ENCODE measurements at places on chromosomes 5 and 9.

DNA sequence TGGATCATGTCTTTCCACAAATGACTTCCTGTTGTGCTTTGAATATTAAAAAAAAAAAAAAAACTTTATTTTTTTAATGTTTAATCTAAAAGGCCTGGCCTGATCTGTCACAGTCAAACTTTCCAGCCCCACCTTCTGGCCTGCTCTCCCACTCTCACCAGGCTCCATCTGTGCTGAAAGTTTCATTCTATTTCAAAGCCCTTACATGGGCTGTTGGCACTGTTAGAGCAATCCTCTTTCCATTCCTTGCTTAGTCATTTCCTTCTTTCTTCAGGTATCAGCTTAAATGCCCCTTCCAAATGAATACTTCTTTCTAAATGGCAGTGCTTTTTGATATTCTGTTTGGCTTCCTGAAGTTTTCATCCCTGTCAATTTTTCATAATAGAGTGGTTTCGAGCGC is 1104.8 kb upstream of the C9orf72 start:
- DNase-seq = no peak

GRCh38 chr5:76384705-76385104 is 18.4 kb upstream of the IQGAP2 start:
- no peak for DNase-seq

- no peak for DNase-seq
These were observed 178.0 kb downstream of the RFK start for GRCh38 chr9:76216161-76216649.

- DNase-seq = no peak
These were observed 67.9 kb upstream of the LPAR1 start for GRCh38 chr9:111106202-111106601.

GRCh38 chr5:125399885-125400284 is 653.4 kb upstream of the ZNF608 start:
- no peak for DNase-seq

DNA sequence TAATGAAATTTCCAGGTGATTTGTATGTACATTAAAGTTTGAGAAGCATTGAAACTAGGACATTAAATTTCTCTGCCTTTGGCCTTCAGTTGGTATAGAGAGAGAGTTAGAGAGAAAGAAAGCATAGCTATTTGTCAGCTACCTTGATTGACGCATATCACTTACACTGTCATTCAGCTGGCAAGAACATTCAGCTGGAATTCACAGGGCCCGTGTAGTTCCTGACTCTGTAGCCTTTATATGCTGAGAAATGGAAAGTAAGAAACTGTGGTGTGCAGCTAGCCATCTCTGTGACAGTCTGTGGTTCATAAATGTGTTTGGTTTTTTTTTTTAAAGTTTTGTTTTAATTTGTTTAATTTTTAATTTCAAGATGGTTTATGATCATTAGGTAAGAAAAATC is 58.9 kb downstream of the DMXL1 start:
- DNase-seq = no peak

GRCh38 chr5:14258840-14259239 is 115.7 kb downstream of the TRIO start:
- DNase-seq = no peak

- DNase-seq = no peak
These were observed 16.2 kb downstream of the SIL1 start for GRCh38 chr5:139181835-139182452.

DNA sequence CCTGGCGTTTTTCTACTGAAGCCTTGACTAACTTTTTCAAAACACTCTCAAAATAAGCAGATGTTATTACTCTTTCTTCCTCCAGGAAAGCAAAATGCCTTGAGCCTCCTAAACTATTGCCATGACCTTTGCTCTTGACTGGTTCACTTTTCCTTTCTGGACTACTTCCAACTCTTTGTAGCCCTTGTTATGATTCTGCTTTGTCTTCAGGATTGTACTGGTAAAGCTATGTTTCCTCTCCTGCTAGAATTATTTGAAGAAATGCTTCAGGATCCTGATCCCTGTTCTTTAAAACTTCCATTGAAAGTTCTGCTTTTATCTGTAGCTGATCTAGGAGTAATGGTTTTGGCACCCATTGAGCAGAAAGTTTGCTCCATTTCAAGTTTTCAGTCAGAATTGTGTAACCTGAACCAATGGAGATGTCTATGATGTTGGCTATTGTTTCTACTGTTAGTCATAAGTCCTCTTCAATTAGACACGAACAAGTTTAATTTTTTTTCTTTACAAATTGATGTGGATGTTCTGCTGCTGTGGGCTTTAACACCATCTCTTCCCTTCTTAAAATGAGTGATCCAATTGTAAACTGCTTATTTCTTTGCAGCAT is 1356.4 kb downstream of the EFNA5 start:
- no peak for DNase-seq

- no peak for DNase-seq
These were observed 43.0 kb downstream of the COL23A1 start for GRCh38 chr5:178547052-178547666.

GRCh38 chr9:129869585-129870501 is 34.6 kb downstream of the USP20 start:
- no peak for DNase-seq

- DNase-seq = no peak
These were observed 236.8 kb downstream of the SLIT3 start for GRCh38 chr5:169064093-169064492.

DNA sequence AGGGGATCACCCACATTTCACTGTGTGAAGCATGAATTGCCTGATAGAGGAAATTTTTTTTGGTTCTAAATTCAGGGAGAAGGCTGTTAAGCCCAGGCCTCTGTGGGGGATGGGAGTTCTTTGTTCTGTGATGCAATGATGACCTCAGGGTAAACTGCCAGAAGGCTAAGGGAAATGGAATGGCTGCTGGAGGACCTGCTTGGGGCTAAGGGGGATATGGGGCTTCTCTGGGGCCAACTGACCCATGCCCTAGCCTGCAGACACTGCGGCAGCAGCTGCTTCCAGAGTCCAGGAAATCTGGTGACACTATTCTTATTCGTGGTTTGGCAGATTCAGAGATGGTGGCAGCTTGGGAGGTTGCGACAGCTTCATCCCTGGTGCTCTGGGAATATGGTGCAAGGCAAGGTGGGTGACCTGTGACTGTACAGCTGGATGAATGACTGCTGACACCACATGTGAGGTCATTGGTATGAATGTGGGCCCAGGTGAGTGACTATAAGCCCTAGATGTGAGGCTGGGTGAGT is 30.3 kb downstream of the VCP start:
- no peak for DNase-seq

DNA sequence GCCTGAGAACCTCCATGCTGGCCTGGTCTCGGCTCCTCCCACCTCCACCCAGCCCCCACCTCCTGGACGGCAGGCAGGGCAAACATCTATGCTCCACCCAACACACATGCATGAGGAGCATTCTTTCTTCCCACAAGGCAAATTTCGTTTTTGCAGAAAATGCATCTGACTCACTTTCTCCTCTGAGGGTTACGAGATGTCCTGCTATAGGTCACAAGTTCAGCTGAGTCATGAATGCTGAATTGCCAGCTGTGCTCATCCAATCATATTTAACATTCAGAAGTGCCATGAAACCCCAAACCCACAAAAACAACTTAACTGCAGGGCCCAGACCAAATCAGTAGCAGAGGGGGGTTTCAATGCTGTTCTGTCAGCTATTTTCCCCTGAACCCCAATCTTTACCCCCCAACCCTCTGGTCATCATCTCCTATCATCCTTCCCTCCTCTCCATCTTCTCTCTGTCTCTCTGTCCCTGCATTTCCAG is 39.0 kb upstream of the OSMR start:
- DNase-seq = no peak

- DNase-seq = peak; percentile 90
These were observed 19.7 kb upstream of the GARNL3 start for GRCh38 chr9:127244609-127245601.

GRCh38 chr5:37915097-37915736 is 75.4 kb upstream of the GDNF start:
- DNase-seq = no peak

DNA sequence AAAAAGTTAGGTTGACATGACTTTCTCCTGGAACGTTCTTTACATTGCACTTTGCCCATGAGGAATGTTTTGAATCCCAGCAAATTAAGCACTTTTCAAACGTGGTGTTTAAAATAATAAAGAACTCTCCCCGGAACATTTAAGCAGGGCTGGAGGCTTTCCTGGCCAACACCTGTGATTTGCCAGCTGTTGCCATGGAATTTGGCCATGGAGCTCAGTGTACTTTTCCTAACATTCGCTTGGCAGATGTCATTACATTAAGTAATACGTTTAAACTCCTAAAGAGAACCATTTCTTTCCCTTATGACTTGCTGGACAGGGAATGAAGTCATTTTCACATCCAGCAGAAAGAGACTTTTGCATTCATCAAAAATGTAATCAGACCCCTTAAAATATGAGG is 146.1 kb downstream of the GAS1 start:
- DNase-seq = no peak

- no peak for DNase-seq
These were observed 29.2 kb downstream of the KLF4 start for GRCh38 chr9:107460153-107461023.

- DNase-seq = no peak
These were observed at the start of gene DMRT3 for GRCh38 chr9:976258-976942. Gene DMRT3 (plus strand): TSS chr9:976655. CDS start chr9:977002, 347 bp downstream.

DNA sequence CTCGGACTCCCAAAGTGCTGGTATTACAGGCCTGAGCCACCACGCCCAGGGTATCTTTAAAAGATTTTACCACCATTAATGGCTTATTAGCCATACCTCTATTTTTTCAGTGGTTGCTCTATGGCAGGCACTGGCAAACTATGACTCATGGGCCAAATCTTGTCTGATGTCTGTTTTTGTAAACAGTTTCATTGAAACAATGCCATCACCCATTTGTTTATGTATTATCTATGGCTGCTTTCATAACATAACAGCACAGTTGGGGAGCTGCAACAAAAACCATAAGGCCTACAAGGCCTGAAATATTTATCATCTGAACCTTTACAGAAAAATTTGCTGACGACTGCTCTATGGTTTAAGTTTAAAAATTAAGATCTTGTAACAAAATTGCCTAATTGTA is 66.8 kb downstream of the SLC38A9 start:
- no peak for DNase-seq

GRCh38 chr9:99114049-99114440 is 9.1 kb downstream of the TGFBR1 start:
- no peak for DNase-seq

DNA sequence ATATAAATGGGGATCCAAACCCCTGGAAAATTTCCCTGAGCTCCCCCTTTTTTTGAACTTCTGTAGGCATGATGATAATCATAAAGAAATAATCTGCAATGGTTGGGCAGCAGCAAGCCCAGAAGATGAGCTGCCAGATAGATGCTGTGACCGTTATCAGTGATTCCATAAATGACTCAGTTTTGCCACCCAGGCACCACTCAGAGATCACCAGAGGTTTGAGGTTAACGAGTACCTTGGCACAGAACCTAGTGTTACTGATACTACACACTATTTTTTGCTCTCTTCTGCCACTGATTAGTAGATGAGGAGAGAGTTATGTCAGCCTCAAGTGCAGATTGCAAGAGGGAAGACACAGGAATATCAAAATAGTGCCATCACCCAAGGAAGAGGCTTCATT is 199.3 kb upstream of the PTGER4 start:
- DNase-seq = no peak

- DNase-seq = no peak
These were observed 258.0 kb upstream of the CLINT1 start for GRCh38 chr5:158116965-158117364.
